GM23248 (cell line): ENCODE measurements at places on chromosomes 2 and 18.

- no peak for DNase-seq
Measured at GRCh38 chr2:233546774-233547173, 19.8 kb downstream of the USP40 start.

- DNase-seq = no peak
Measured at GRCh38 chr2:16321256-16321655, 344.4 kb downstream of the CYRIA start.

GRCh38 chr2:203155406-203155805 lies 83.4 kb upstream of the CYP20A1 start:
- DNase-seq = no peak

GRCh38 chr2:138501425-138502254 lies at the start of gene SPOPL:
Gene SPOPL, plus strand, starts transcription at chr2:138501770. Its CDS starts 48,447 bp downstream, at chr2:138550217.
- peak; percentile 95 for DNase-seq

- peak; percentile 74 for DNase-seq
Measured at GRCh38 chr2:46298522-46299353, 1.5 kb downstream of the EPAS1 start.

GRCh38 chr18:7157760-7158159 lies 40.2 kb upstream of the LAMA1 start:
- DNase-seq = no peak

GRCh38 chr2:74383254-74383653 lies 3.1 kb upstream of the DCTN1 start:
- peak; percentile 73 for DNase-seq

DNA sequence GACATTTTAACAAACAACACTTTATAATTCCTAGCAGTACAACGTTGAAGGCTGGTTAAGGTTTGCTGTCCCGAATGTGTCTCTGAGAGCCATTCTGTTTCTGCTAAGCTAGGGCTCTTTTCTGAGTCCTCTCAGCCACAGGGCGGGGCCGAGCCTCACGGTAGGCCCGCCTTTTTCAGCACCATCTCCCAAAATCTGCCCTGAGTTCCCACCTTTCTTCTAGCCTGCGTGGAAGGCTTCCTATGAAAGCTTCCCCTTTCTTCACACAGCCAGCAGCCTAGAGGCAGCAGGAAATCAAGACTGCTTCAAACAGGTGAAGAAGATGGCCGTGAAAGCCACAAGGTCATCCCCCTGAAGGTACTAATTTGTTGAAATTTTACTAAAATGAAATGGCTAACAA lies 255.5 kb downstream of the CDH2 start:
- no peak for DNase-seq

DNA sequence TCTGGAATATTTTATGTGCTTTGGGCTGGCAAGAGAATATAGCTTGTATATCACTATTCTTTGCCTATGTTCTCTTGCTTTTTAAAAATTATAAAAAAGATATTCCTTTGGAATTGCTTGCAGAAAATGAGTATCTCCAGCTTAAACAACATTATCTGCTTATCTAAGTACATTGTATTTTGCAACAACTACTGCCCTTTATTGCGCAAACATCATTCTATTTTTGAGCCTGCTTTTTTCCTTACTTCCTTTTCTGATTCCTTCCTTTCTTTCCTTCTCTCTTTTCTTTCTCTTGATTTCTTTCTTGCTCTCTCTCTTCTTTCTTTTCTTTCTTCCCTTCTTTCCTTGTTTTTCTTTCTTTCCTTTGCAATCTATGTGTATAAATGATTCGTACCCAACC lies 74.0 kb downstream of the UNC80 start:
- no peak for DNase-seq

DNA sequence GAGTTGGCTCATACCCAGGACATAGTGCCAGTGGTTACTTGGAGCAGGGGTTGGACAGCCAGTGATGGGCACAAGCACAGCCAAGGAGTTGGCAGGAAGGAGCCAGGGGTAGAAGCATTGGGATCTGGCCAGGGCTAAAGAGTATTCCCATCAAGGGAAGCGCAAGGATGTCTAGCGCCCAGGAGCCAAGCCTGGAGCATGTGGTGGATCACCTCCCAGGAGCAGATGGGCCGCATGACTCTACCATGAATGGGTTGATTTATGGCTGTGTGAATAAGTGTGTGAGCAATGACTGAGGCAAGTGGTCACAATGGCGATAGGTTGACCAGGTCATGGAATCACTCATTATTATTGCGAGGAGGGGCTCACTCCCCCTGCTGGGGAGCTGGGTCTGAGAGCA lies 111.1 kb downstream of the FHOD3 start:
- DNase-seq = no peak

DNA sequence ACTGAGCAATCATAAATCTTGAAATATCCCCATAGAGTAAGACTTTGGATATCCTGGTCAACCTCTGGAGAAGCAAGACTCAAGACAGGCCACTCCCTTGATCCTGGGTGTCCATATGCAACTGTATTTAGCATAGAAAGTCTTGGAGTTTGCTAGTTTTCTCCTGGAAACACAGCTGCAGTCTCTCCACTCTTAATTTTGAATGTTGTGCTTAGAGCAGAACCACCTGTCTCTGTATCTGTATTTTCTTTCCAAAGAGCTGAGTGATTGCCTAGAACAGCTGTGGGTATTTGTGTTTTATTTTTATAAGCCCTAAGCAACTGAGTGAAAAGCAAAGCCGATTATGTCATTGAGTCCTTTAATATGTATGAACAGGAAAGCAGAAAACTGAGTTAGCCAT lies 64.1 kb upstream of the ADAM23 start:
- DNase-seq = no peak

GRCh38 chr2:199223791-199224190 lies 233.9 kb downstream of the SATB2 start:
- DNase-seq = peak; percentile 13

DNA sequence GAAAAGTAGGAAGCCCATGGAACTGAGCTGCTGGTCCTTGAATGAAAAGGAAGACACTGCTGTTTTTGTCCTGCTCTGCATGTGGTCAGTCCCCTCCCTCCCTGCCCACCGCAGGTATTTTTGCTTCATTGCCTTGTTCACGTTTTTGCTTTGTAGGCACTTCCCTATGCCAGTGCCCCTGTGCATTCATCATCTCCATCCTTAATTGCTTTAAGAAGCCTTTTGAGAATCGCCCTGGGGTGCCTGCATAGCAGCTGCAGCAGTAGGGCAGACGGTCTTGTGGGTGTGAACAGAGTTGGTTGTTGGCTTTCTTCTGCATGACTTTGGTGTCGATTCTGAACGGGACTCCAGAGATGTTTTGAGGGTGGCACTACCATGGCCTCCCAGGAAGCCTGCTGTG lies 97.0 kb downstream of the CABLES1 start:
- no peak for DNase-seq

GRCh38 chr2:67846370-67847070 lies 216.3 kb downstream of the C1D start:
- peak; percentile 73 for DNase-seq

DNA sequence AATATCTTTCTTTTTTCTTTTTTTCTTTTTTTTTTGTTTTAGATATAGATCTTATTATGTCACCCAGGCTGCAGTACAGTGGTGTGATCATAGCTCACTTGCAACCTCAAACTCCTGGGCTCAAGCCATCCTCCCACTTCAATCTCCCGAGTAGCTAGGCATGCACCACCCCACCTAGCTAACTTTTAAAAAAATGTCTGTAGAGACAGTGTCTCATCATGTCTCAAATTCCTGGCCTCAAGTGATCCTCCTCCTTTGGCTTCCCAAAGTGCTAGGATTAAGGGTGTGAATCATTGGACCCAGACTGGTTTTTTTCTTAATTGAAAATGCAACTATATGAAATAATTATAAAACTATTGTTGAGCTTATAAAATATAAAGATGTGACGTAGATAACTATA lies 9.8 kb upstream of the ZCCHC2 start:
- DNase-seq = no peak

- DNase-seq = no peak
Measured at GRCh38 chr2:110858993-110859701, 126.8 kb downstream of the ACOXL start.

- DNase-seq = no peak
Measured at GRCh38 chr2:27138111-27138510, 1.1 kb downstream of the PRR30 start.

DNA sequence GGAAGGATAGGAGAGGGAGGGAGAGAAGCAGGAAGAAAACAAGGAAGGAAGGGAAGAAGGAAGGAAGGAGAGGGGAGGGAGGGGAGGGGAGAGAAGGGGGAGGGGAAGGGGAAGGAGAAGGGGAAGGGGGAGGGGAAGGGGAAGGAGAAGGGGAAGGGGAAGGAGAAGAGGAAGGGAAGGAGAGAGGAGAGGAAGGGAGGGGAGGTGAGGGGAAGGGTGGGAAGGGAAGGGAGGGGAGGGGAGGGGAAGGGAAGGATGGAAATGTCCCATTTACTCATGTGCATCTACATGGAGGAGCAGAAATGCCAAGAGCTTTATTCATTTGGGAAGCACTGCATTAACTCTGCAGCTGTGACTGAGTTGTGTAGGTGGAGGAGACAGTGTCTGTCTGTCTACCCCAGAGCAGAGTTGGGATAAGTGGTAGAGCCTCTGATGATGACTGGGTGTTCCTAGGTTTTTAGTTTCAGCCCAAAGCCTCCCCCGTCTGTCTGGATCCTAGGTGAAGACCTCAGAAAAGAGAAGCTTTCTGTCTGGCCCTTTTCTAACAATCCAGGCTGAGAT lies 131.3 kb downstream of the COL6A3 start:
- peak; percentile 92 for DNase-seq

DNA sequence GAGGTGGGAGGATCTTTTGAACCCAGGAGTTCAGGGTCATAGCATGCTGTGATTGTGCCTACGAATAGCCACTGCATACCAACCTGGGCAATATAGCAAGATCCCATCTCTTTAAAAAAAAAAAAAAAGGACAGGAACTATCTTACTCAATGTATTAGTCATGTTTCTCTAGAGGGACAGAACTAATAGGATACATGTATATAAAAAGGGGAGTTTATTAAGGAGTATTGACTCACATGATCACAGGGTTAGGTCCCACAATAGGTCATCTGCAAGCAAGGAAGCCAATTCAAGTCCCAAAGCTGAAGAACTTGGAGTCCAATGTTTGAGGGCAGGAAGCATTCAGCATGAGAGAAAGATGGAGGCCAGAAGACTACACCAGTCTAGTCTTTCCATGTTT lies 18.8 kb upstream of the CASP10 start:
- DNase-seq = peak; percentile 34

DNA sequence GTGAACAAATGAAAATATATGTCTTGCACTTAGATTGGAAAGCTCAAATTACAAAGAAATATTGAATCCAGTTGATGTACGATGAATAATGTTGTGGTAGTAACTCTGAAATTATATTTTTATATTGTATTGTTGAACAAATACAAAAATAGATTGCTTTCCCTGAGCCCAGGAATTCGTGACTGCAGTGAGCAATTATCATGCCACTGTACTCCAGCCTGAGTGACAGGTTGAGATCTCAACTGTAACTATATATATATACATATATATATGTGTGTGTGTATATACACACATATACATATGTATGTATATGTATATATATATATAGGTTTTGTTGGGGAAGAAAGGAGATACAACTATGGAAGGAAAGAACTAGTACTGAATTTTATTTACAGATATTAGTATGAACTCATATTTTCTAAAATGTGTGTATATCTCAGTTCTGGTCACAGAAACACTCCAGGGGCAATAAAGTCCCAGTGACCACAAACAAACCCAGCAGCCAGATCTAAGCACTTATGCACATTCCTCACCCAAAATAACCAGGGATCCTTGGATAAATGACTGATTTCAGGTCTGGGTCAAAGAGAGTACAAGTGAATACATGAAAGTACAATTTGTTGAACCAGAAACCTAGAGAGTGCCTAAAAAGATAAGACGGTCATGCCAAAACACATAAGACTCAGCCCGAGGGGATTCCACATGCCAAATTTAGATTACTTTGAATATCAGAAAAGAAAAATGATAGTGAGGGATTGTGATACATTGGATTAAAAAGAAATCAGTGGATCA lies 146.3 kb downstream of the TMX3 start:
- no peak for DNase-seq

DNA sequence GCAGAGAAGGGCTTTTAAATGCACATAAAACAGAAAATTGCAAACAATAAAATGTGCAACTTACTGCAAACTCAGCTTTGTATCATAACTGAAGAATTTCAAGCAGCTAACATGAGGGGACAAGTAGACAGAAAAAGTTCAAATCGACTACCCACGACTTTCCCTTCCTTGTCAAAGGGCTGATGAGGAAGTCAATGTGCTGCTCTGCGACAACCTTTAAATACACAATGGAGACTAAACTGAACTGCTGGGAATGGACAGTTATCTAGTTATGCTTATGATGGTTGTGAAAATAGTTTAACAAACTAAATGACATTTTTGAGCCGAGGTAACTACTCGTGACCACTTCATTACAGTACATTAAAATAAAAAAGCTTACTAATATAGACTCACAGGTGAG lies 84.1 kb downstream of the INO80D start:
- DNase-seq = no peak

GRCh38 chr2:98881153-98881650 lies 54.8 kb downstream of the CRACDL start:
- no peak for DNase-seq

- DNase-seq = peak; percentile 3
Measured at GRCh38 chr18:55152801-55153200, 193.5 kb upstream of the CCDC68 start.

DNA sequence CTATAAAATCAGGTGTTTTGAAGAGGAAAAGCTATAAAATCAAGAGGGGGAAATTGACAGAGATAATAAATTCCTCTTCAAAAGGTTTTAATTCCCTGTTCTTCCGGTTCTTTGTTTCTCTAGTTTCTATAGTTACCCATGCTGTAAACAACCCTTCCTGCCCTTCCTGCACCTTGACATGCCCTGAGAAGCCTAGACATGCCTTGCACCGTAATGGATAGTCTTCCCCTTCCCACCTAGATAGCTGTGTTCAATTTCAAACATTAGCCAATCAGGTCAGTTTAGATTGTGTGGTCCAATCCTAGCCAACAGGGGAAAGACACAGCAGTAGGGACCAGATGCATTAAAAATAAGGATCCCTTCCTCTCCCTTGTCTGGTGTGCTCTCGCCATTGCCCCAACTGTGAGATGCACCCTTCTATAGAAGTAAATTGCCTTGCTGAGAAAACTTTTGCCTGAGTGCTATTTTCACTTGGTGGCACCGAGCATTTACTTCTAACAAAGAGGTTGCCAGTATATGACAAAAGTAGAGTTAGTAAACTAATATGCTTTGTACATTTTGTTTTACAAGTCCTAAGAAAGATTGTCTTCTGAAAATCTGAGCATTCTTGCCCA lies 27.1 kb downstream of the SULT1C4 start:
- no peak for DNase-seq
